CD4-positive, alpha-beta T cell treated with Interleukin-15 for 4 hours (primary cell): ENCODE measurements at places on chromosomes 4 and X.

GRCh38 chr4:147854154-147854553 lies 122.3 kb downstream of the ARHGAP10 start:
- no peak for DNase-seq

- DNase-seq = no peak
Observed at GRCh38 chr4:153541456-153542096, 75.4 kb downstream of the TMEM131L start.

GRCh38 chrX:36640232-36640631 lies 367.9 kb upstream of the FAM47C start:
- no peak for DNase-seq

- no peak for DNase-seq
Observed at GRCh38 chrX:78314561-78314960, 12.8 kb downstream of the CYSLTR1 start.

DNA sequence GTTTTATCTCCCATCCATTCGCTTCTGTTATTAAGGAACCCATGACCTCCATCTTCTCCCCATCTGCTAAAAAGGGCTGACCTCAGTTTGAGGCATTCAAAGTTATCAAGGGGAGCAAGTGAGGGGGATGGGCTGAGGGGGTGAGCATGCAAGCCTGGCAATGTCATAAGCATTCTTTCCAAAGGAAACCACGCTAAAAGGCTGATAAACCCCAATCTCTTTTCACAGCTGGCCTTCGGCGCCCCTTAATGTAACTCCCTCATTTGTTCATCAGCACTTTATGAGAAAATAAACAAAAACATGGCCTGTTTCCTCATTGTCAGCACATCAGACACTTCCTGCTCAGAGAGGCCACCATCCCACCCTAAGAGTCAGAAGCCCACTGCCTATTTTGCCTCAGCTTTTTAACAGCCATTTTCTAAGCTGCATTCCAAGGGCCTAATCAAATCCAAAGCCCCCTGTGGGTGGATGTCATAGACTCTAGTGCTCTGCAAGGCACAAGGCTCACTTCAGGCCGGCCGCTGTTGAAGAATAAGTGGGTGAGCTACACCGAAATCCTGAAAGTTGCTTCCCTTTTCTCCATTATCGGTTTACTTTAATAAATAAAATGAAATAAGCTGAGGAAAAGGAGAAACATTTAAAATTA lies 92.0 kb upstream of the SRD5A3 start:
- DNase-seq = no peak

DNA sequence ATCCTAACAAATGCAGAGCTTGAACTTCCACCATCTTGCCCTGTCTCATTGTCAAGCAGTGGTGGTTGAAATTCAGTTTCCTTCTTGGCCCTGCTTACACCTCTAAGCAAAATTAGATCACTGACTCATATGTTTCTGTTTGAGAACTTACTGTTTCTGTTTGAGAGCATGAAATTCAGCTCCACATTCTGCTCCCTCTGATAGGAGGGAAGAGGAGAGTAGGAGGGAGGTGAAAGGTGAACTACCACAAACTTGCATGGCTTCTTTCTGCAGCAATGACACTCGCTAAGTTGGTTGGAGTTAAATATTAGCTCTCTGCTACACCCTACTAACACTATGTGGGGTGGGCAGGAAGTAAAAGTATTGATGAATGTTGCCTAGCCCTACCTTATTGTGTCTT lies 117.8 kb upstream of the EDA2R start:
- no peak for DNase-seq
